Stimulated activated CD8-positive, alpha-beta memory T cell treated with anti-CD3 and anti-CD28 coated beads, Interleukin-4, amount 100 ng/mL, for 4 hours (primary cell): ENCODE measurements at places on chromosomes 6 and 20.

DNA sequence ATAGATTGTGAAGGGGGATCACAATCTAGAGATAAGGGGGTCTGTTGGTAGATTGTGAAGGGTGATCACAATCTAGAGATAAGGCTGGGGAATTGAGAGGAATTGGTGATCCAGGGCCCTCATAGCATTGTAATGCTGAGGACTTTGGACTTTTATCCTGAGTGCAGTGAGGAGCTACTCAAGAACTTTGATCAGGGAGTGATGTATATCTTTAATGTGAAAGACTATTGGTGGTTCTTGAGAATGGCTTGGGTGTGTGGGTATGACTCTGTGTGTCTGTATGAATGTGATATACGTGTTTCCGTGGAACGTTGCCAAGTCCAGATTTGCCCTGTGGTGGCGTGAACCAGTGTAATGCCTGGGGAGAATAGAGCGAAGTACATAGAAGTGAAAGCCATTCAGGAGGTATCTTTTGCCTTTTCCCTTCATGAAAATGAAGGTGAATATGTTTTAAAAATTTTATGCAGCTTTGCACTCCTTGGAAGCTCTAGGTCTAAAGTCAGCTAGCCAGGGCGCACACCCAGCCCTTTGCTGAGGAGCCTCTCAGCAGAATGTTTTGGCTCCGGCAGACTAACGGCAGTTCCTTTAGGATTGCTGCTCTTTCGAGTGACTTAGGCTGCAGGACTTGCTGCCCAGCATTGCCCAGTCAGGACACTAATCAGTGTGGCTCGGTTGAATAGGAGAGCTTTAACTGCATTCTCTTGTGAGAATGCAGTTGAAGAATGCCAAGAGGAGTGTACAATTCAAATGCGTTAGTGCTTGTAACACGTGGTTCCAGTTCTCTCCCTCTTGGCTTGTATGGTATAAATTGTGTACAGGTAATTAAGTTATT, 3.5 kb downstream of the ZFAND3 start:
- no peak for DNase-seq

- no peak for DNase-seq
These were observed 383.7 kb downstream of the CD83 start for GRCh38 chr6:14501240-14501639.

DNA sequence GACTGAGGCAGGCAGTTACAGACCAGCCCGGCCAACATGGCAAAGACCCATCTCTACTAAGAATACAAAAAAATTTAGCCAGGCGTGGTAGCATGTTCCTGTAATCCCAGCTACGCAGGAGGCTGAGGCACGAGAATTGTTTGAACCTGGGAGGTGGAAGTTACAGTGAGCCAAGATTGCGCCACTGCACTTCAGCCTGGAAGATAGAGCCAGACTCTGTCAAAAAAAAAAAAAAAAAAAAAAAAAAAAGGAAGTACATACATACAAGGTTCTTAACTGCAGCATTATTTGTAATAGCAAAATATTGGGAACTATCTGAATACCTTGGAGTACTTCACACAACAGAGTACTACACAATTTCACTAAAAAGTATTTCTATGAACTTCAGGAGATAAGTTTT, 183.5 kb upstream of the OLIG3 start:
- no peak for DNase-seq

DNA sequence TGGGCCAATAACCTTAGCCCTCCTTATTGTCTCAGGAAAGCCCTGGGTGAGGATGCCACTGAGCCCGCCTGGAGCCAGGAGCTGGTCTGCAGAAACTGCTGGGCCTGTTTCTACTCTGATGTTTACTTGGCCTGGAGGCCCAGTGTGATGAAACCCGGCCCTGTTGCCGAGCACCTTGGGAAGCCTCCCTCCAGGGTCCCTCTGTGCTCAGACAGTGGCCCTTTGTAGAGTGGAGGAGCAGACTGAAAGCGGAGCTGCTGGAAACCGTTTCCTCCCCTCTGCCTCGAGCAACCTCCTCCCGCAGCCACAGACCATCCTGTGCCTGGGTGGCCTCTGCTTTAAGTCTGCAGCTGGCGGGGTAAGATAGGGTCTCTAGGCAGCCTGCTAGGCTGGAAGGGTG, 84.1 kb upstream of the EPB41L1 start:
- DNase-seq = no peak

- no peak for DNase-seq
These were observed 173.0 kb upstream of the JAG1 start for GRCh38 chr20:10846766-10847165.

DNA sequence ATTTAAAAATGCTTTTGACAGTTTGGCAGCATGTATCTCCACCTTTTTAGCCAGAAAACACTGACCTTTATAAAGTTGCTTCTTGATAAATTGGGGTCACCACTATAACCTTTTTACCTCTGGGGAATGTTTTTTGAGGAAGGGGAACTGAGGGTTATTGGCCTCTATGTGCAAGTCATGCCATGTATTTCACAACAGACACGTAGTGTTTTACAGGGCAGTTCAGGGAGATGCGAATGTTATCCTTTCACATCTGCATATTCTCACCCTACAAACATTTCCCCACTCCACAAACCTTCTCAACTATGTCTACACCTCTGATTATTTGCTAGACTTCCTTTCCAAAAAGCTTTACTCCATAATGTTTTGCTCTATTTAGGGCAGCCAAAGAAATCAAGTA, 17.0 kb upstream of the SLA2 start:
- no peak for DNase-seq

DNA sequence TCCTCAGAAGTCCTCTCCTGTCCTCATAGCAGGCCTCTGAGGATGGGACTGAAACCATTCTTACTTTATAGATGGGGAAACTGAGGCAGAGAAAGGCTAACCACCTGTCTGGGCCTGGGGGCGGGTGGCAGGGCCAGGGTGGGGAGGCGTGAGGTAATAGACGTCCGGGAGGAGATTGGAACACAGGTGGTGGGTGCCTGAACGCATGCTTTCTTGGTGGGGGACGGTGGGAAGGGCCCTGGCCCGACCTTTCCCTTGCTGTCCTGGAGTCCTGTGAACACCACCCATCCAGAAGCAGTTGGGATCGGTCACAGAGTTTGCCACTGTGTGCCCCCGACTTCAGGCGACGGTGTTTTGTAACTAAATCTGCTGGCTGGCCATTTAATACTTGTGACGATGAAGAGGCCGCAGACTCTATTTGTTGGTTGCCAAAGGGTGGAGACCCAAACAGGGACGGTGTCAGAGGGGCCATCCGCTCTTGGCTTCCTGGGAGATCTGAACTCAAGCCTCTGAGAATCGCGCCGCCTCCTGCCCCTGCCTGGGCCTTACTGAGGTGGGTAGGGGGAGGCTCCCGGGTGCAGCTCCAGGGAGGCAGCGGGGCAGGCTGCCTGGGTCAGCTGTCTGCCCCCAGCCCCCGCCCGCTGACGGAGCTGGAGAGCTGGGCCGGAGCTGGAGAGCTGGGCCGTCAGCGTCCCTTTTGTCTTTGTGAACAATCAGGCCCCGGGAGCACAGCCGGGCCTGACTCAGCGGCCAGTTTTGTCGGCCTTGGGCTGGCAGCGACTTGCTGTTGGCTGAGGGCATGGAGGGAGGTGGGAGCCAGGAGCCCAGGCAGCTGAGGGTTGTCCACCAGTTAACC, 4.1 kb downstream of the RBM38 start:
- no peak for DNase-seq

DNA sequence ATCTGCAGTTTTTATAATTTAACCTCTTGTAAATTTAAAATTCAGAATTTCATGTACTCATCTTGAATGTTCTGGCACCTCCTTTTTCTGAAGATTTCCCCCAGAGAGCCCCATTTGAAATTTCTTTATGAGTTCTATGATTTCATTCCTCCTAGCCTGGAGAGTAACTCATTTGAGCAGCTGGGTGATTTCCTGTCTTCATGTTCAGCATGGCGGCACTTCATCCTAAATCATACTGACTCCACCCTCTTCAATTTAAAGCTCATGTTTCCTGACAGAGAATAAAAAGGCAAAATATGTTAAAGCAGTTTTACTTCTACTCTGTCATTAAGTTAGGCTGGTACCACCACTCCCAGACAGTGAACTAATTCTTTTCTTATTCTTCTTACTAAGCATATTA, 250.9 kb upstream of the POU3F2 start:
- DNase-seq = no peak

- no peak for DNase-seq
These were observed 247.2 kb downstream of the LAMA2 start for GRCh38 chr6:129130106-129130505.

- DNase-seq = no peak
These were observed 16.3 kb downstream of the CENPQ start for GRCh38 chr6:49479308-49479970.

- no peak for DNase-seq
These were observed 26.2 kb upstream of the RHAG start for GRCh38 chr6:49662892-49663261.

- no peak for DNase-seq
These were observed 218.8 kb upstream of the RNF24 start for GRCh38 chr20:4234128-4234527.

GRCh38 chr6:32152769-32153563, 975 bp upstream of the PPT2 start:
- no peak for DNase-seq

- DNase-seq = no peak
These were observed 254.6 kb downstream of the LY86 start for GRCh38 chr6:6843057-6843627.

DNA sequence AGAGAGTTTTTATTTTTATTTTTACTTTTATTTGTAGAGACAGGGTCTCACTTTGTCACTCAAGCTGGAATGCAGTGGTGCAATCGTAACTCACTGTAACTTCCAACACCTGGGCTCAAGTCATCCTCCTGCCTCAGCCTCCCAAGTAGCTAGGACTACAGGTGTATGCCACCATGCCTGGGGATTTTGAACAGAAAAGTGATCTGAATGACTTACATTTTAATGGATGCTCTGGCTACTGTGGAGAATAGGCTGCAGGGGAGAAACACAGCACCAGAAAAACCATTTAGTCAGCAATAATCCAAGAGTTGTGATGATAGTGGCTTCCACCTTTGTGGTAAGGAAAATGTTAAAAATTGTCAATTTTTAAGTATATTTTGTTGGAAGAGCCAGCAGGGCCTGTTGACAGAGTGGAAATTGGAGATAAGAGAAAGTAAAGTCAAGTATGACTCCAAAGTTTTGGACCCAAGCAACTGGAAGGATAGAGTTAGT, 106.0 kb upstream of the LOC128125822 start:
- no peak for DNase-seq

DNA sequence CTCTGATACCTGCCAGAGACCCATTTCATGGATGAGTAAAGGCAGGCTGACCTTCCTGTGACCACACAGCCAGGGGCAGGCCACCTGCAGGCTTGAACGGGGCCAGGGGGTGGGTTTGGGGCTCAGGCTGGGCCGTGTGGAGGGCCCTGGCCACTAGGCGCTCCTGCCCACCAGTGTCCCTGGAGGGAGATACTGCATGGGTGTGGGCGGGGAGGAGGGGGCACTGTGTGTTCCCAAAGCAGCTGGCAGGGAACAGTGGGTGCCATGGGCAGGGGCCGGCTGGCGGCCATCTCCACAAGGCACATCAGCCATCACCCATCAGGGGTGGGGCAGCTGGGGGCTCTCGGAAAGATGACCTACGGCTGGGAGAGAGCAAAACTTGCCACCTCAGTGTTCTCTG, 15.4 kb downstream of the SRC start:
- no peak for DNase-seq

- no peak for DNase-seq
These were observed 539 bp downstream of the TMEM200A start for GRCh38 chr6:130366107-130367005.
